T47D (cell line): ENCODE measurements at places on chromosomes 7 and 10.

- DNase-seq: no peak
Observed at GRCh38 chr10:122301811-122302115, 30.7 kb downstream of the BTBD16 start.

GRCh38 chr10:44618910-44619309 lies 234.0 kb upstream of the CXCL12 start:
- no peak for DNase-seq

GRCh38 chr7:18408461-18408860 lies 87.1 kb upstream of the HDAC9 start:
- DNase-seq: no peak

DNA sequence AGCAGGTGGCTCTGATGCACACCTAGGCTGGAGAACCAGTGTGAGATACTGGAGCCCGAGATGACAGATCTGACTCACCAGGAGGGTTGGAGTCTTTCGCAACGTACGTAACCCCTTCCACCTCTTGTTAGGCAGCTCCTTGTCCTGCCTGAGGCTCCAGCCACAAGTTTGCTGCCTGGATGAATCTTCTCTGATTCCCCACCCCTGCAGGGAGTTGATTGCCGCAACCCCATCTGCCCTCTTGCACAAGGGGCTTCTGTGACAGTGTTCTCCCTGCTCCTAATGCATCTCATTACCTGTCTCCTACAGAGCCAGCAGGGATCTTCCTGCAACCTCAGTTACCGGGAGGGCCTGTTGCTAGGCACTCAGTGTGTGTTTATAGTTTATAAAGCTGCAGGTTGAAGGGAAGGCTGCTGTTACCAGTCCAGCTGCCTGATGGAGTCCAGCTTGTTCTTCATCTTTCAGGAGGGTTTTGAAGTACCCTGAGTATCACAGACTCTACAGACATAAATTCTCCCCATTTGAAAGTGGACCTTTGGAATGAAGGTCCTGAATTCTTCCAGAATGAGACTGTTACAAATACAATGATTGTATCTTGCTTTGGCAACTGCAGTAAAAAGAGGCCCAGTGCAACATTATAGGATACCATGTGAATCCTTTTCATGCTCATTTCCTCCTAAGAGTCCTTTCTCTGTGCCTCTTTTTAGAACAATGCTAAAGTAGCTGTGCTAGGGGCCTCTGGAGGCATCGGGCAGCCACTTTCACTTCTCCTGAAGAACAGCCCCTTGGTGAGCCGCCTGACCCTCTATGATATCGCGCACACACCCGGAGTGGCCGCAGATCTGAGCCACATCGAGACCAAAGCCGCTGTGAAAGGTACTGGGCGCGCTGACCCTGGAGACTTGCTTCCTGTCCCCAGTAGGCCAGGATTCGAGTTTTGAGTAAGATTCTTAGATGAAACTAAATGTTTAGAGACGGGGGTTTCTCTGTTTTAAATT lies 6.5 kb downstream of the MDH2 start:
- peak; percentile 27 for DNase-seq

GRCh38 chr10:95657250-95657649 lies 739 bp upstream of the ALDH18A1 start:
- DNase-seq: no peak

DNA sequence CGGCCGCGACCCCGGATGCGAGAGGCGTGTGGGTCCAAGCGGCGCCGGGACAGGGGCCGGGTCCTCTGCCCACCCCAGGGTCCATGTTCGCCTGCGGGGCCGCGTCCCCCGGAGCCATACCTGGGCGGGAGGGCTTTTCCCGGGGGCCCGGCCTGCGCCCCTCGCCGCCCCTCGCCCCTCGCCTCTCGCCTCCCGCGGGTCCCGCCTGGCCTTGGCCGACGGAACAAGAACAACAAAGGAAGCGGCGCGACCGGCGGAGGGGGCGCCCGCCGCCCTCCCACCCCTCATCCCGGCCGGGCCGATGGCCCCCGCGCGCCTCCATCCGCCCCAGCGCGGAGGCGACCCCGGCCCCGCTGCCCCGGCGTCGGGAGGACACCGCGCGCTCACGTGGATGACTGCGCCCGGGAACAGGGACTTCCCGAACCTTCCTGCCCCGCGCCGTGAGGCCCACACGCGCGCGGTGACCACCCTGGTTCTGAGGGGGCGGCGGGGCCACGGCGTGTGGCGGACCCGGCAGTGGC lies 348.2 kb downstream of the DNAJB6 start:
- no peak for DNase-seq

DNA sequence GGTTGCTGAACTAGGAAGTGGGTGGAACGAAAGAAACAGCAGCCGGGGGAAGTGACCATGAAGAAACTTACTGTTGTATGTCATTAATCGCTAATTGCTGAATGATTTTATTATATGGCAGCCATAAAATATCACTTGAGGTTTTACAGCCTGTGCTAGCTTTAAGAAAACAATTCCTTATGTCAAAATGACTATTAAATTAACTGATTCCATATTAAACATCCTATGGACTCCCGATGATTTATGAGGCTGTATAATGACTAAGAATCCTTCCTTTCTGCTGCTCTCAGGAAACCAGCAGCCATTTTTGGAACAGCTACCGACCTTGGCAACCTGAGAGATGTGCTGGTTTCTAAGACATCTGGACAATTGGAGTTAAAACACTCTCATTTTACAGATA lies 421.9 kb downstream of the SORCS3 start:
- DNase-seq: no peak

DNA sequence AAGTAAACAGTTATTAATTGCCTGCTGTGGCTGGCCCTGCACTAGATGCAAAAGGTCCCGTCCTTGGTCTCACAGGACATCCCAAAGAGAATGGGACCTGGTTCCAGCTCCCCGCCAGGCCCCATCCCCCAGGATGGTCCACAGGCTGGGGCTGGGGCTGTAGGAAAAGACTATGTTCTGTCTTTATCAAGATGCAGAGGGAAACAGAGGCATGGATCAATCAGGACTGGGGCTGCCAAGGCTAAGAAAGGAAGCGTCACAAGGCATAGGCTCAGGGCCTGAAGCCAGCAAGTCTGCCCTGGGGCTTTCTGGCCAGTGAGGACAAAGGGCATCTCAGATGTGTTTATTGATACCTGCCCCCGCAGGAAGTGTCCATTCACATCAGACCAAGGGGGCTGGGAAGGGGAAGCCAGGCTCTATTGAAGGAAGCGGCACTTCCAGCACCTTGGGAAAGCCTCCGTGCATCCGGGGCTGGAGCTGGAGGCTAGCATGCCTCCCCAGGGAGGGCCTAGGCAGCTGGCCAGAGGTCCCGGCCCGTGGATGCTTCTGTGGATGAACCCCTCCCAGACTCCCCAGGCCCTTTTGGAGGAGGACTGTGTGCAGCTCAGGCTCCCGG lies 5.8 kb downstream of the VSIR start:
- DNase-seq: no peak

DNA sequence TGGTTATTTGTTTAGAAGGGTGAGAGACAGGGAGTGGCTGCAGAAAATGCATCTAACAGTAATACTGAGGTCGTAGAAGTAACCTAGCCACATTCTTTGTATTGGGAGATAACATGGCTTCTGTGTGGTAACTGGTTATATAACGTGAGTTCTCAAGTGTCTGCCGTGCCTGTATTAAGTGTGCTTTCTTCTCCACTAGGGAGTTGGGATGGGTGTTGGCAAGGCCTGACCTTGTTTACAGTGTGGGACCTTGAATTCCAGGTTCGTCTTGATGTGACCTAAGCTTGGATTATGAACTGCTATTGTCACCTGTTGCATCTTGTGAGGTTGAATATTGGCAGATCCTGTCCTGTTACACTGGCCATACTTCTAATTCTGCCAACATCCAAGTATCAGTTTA lies 145.3 kb upstream of the NAMPT start:
- DNase-seq: peak; percentile 37

DNA sequence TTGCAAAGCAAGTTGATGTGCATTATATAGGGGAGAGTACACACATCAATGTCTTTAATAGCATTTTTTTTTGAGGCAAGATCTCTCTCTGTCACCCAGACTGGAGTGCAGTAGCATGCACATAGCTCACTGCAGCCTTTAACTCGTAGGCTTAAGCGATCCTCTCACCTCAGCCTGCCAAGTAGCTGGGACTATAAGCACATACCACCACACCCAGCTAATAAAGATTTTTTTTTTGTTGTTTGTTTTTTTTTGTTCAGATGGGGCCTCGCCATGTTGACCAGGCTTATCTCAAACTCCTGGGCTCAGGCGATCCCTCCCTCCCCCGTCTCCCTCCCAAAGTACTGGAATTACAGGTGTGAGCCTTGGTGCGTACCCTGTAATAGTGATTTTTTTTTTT lies 1.5 kb downstream of the UMAD1 start:
- no peak for DNase-seq

DNA sequence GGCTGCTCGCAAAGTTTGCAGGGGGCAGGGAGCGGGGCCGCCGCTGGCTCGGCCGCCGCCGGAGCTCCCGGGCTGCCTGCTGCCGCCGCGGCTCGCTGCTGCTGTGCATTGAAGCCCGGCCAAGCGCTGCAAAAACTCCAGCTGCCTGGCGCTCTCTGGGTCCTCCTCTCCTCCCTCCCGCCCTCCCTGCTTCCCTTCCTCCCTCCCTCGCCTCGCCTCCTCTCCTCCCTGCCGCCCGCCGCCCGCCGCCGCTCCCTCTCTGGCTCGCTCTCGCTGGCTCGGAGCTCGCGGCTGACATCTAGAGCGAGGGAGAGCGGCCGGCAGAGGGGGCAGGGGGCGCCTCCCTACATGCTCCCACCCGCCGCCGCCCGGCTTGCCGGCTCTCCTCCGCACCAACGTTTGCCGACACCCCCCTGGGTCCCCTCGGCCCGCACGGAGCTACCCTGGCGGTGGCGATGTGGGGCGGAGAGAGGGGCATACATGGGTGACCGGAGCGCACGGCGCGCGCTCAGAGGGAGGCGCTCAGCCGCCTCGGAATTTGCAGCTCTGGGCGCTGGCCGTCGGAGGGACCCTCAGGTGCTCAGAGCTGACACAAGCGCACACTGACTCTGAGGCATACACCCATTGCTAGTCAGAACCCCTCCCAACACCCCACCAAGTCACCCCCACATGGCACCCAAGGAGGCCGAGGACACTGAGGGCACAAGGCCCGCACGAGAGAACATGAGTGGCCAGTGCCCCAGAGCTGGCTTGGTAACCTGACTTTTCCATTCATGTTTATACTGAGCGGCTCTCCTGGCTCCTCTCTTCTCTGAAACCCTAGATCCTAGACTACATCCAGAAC lies 1.2 kb upstream of the PLXNA4 start:
- no peak for DNase-seq

GRCh38 chr10:113305871-113306270 lies 247.0 kb upstream of the HABP2 start:
- DNase-seq: peak; percentile 15
